ENCODE measurements at places on chromosomes 12 and 14.

- DNase-seq: no peak
These were observed 192.1 kb downstream of the CPNE8 start for GRCh38 chr12:38713294-38713693.

- no peak for DNase-seq
These were observed 31.2 kb upstream of the ADGRD1 start for GRCh38 chr12:130922511-130922953.

DNA sequence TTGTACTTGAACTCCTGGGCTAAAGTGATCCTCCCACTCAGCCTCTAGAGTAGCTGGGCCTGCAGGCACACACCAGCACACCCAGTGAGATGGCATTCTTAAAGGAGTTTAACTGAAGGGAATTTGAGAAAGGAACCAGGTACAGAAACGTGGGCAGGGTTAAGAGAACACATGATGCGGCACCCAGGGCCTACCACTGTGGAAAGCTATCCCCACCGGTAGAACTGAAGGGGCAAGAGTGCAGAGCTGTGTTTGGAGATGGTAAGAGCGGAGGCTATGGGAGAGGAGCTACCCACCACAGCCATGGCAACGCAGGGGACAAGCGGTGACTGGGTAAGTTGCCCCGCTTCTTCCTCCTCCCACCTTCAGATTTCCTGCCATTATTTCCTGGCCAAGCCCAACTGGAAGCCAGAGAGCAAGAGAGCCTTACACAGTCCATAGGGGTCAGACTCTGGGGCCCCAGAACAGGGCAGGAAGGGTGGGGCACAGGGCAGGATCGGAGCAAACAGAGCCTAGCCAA, 46.5 kb downstream of the SOCS2 start:
- no peak for DNase-seq

- peak; percentile 37 for DNase-seq
These were observed 72.7 kb downstream of the RIN3 start for GRCh38 chr14:92585981-92586937.

- no peak for DNase-seq
These were observed 831 bp upstream of the RPS6KA5 start for GRCh38 chr14:91061056-91061887.

- DNase-seq: no peak
These were observed 109.4 kb upstream of the MYL2 start for GRCh38 chr12:111029732-111030131.

DNA sequence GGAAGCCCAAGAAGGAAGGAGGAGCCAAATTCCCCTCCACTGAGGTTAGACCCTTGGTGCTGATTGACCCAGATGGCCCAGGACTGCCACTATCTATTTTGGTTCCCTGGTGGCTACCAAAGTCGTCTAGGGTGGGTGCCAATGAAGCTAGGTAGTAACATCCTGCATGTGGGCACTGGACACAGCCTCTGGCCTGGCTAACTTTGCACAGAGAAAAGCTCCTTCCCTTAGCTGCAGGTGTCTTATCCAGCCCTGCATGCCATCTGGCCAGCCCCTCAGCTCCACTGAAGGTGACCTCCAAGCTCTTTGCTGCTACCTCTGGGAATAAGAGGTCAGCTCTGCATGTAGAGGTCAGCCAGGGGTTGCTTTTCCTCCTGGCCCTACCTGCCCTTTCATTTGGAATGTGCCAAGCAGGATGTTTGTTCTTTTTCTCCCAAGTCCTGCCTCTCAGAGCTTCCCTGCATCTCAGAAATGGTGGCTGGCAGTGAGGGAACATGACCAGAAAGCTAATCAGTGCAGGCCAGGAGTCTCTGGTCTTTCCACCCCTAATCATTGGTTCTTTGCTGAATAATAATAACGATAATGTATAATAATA, 34.0 kb downstream of the JDP2 start:
- DNase-seq: no peak

DNA sequence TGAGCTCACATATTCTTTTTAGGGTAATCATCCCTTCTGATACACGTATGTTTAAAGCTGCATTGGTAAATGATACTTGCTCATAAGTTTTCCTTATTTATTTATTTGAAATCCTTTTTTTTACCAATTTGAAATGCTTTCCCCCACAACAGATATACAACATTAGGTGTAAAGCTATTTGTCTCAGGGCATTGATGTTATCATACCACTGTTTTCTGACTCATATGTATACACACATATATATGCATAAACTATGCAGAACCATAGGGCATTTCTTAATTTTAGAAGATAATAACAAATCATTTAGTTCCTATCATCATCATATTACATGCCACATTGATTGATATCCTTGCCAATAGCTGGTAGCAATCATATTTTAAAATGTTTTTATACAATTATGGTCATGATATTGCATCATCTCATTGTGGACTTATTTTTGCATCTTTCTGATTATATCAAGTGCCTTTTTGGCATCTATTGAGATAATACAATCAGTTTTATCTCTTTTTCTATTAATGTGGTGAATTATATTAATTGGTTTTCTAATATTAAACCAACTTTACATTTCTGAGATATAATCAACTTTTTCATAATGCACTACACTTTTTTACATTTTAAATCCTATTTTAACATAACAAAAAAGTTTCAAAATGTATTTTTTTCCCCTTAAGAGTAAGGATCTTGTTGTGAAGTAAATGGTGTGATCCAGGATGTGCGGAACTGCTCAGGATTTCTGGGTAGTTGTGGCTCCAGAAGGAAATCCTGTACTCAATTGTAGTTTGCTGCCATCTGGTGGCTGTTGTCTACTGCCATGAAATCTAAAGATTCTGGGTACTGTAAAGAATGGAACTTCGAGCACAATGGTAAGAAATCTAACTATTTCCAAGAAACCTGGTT, 16.7 kb downstream of the OR9K2 start:
- peak; percentile 7 for DNase-seq

GRCh38 chr12:29581631-29582030, 84.1 kb upstream of the OVCH1 start:
- no peak for DNase-seq

DNA sequence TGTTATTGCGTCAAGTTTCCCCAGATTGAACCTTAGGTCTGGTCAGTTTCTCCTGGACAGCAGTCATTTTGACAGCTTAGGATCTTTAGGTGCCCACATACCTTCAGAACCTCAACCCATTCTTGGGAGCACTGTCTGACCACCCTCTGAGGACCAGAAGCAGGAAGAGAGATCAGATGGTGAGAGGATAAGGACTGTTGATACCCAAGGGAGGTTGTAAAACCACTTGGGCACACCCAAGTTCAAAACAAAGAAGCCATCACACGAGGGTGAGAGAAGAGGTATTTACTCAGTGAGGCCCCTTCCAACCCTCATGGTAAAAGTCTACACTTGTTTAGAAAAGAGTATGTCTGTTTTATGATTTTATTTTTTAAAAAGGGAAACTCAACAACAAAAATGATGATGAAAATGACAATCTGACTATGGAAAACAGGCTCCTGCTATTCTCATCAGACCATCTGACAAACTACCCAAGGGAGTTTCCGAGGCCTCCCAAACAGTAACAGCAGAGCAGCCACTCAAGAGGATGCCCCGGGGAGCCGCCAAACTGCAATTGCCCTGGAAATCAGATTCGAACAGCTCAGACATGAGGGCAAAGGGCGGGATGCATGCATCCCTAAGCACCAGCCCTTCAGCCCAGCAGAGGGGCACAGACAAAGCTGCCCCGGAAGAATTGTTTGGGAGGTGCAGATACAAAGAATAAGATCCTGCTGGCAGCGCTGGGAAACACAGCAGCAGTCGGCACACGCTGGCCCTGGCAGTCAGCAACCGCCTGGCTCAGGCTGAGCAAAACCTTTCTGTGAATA, 162.6 kb upstream of the PLEKHG7 start:
- no peak for DNase-seq

- DNase-seq: no peak
These were observed 103.5 kb downstream of the CACNA1C start for GRCh38 chr12:2156333-2156732.

DNA sequence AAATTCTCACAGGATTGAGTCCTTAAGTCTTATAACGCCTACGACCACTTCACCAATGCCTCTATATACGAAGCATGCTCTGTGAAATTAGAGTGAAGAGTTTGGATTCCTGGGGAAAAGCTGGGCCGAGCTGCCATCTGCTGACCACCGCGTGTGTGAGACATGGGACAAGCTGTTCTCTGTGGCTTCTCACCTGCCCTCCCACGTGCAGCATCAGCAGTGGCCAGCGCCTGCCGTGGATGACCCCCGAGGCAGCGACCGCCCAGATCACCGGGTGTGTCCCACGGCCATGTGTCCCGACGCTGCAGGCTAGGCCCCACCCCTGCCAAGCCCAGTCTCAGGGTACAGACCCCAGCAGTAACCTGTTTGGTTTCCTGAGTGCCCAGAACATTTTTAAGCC, 21.6 kb upstream of the GOLGA3 start:
- no peak for DNase-seq

GRCh38 chr14:71733210-71733883, 198.9 kb upstream of the RGS6 start:
- no peak for DNase-seq

GRCh38 chr12:27802936-27803335, 22.9 kb upstream of the MANSC4 start:
- DNase-seq: no peak

GRCh38 chr12:75900226-75900625, 131.3 kb downstream of the PHLDA1 start:
- no peak for DNase-seq

- DNase-seq: no peak
These were observed 38.0 kb upstream of the A2ML1 start for GRCh38 chr12:8784290-8784888.

GRCh38 chr14:42548349-42548748, 941.7 kb downstream of the LRFN5 start:
- DNase-seq: no peak

DNA sequence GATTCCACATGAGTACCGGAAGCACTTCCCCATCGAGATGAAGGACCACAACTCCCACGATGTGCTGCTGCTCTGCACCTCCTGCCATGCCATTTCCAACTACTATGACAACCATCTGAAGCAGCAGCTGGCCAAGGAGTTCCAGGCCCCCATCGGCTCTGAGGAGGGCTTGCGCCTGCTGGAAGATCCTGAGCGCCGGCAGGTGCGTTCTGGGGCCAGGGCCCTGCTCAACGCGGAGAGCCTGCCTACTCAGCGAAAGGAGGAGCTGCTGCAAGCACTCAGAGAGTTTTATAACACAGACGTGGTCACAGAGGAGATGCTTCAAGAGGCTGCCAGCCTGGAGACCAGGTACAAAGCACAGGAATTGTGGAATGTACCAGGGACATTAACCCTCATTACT, 22.4 kb upstream of the GALNT16 start:
- no peak for DNase-seq

DNA sequence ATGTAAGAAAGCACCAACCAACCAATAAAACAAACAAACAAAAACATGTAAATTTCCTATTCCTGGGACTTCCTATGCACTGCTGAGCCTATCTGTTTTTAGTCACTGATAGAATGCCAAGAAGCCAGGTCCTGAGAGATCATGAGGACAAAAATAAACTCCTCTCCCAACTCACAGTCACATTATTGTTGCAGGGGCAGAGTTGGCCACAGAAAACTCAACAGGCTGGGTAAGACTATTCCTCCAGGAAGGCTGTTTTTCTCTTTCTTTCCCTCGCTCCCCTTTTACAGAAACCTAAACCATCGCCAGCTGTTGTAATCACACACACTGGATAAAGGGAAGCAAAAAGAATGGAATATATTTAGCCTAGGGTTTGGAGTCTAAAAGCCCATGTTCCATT, 55.8 kb upstream of the METAP2 start:
- DNase-seq: no peak

GRCh38 chr14:94239406-94239805, 53.7 kb downstream of the SERPINA10 start:
- no peak for DNase-seq

- DNase-seq: no peak
These were observed 1224.1 kb upstream of the SEL1L start for GRCh38 chr14:82757776-82758175.

DNA sequence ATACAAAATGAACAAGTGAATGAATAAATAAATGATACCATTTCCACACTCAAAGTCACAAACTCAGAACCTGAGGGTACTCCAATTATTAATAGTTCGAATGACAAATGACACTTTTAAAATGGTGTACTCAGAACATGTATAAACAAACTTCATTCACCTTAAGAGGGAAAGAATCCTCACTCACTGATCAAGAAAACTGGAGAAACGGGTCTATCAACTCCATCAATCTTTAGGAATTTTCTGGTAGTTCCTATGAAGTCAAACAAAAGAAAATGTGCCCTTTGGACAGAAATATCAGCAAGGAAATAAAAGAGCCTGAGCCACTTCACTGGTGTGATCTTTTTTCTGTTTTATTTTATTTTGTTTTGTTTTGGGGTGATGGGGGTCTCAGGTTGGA, 5.2 kb upstream of the NRDE2 start:
- DNase-seq: no peak

- no peak for DNase-seq
These were observed 56.6 kb downstream of the DRAM1 start for GRCh38 chr12:101933866-101934514.

DNA sequence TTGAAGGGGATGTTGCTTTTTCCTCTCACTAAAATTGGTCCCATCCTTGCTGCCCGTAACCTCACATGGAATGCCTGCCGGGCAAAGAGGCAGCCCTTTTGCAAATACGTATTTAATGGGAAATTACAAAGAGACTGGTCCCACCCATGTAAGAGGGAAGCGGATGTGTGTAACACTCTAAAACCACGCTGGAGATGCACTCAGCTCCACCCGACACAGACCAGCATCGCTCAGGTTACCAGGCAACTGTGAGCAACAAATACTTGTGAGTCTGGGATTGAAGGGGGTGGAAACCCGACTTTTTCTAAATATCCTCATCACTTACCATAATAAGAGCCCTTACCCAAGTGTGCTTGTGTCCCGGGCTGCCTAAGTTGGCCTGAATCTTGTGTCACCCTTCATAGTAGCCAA, 47.7 kb downstream of the ELK3 start:
- peak; percentile 55 for DNase-seq

DNA sequence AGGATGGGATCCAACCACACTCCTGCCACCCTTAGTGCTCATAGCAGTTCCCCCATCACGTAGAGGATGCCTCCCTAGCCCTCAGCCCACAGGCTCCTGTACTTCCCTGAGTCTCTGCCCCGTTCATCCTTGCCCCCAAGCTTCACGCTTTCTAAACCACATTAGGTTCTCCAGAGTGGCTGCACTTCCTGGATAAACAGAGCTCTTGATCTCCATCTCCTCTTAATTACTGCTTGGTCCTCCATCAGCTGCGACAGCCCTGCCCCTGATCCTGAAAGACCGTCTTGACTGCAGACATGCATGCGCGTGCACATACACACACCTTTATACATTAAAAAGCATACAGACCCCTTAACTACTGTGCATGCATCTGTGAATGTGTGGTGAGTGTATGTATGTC, 530.0 kb downstream of the BCL11B start:
- no peak for DNase-seq

GRCh38 chr14:94383777-94384176, 4.6 kb downstream of the SERPINA1 start:
- no peak for DNase-seq

GRCh38 chr14:35366056-35366451, 38.5 kb downstream of the NFKBIA start:
- peak; percentile 26 for DNase-seq

GRCh38 chr14:89303456-89304435, 113.3 kb downstream of the FOXN3 start:
- no peak for DNase-seq

Data from NK-92 treated with Interleukin-12 subunit alpha and Interleukin-12 subunit beta, amount 100 ng/mL, for 24 hours (cell line).